T1000 (cell line): ENCODE measurements at places on chromosomes 12 and 14.

DNA sequence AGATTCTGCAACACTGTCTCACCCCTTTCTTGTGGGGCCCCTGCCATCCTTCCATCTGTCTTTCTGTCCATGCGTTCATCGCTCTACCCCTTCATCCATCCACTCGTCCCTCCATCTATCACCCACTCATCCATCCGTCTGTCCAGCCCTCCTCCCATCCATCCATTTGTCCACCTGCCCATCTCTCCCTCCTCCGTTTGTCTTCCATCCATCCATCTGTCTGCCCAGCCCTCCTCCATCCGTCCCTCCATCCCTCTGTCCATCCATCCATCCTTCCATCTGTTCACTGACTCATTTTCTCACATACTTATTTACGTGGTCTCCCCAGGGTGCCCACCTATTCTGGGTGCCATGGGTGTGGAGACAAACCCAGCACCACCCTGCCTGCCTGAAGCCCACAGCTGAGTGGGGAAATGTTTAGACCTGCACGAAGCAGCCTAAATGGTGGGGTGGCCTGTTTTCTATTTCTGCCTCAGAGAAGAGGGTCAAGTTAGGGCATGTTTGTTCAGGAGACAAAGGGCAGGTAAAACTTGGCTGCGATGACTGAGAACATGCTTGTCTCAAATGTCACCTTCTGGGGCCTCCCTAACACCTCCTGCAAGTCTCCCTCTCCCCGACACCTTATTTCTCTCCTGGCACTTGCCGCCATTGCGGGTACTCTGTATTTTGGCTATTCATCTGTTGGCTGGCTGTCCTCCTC lies 2.8 kb upstream of the SLC25A47 start:
- no peak for DNase-seq

DNA sequence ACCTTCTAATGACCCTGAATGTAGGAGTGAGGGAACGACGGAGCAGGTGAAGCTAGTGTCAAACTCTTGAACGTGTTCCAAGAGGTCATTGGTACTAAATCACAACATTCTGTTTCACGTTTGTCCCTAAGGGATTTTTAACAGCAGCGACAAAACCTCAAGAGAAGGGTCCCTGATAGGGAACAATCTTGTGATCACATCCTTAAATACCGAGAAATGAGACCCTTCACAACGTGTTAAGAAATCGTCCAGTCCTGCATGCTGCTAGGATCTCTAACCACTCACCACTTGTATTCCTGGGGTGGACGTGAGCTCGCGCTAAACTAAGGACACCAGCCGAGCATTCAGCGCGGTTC lies 134.1 kb upstream of the KRAS start:
- no peak for DNase-seq

DNA sequence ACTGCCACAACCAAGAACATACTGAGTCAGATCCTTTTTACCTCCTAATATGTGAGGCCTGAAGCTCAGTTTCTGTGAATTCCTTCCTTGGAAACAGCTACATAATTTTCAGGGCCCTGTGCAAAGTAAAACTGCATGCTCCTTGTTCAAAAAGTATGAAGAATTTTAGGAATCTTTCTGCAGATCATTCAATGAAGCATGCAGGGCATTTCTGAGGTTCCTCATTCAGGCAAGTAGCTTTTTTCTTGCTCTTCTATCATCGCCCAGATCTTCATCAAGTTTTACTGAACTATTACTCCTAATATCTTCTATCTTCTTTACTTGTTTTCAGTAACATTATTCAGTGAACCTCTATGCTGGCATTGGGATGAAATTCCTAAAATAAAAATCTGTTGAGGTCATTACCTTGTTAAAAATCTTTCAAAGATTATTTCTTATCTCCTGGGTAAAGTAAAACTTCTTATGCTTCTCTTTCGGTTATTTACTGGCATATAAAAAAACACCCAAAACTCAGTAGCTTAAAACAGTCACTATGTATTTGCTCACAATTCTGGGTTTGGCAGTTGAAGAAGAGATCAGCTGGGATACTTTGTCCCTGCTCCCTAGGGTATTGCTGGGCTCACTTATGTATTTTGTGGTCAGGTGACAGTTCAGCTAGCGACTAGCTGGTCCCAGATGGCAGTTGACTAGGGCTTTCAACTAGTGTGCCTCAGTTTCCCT lies 42.6 kb upstream of the KRR1 start:
- DNase-seq, result no peak

- no peak for DNase-seq
Measured at GRCh38 chr12:4562034-4562657, at the start of gene DYRK4. TSS of gene DYRK4 (plus strand) at chr12:4562208. CDS start at chr12:4562246, 38 bp downstream.

DNA sequence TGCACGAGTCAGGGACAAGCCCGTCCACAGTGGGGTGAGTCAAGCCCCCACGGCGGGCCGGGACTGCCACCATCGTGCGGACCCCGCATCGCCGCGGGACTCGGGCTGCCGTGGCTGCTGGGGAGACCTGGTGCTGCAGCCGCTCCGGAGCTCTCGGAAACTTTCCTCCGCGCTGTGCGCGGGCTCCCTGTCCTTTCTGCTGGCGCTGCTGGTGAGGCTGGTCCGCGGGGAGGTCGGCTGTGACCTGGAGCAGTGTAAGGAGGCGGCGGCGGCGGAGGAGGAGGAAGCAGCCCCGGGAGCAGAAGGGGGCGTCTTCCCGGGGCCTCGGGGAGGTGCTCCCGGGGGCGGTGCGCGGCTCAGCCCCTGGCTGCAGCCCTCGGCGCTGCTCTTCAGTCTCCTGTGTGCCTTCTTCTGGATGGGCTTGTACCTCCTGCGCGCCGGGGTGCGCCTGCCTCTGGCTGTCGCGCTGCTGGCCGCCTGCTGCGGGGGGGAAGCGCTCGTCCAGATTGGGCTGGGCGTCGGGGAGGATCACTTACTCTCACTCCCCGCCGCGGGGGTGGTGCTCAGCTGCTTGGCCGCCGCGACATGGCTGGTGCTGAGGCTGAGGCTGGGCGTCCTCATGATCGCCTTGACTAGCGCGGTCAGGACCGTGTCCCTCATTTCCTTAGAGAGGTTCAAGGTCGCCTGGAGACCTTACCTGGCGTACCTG lies 1.1 kb downstream of the PDE3A start:
- DNase-seq, result peak; percentile 71

DNA sequence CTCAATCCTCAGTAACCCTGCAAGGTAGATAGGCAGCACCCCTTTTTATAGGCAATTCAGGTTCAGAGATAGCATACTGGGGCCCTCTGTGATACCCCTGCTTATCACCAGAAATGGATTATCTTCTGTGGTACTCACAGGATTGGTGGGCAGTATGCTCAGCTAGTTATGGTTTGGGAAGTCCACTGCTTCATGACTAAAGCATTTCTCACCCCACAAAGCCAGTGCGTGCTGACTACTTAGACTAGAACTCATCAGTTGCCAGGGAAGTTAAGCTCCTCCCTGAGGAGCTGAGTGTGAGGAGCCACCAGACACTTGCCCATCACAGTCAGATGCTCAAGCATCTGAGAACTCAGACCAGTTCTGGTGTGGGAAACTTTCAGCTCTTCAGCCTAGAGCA lies 76.3 kb downstream of the SCAF11 start:
- DNase-seq, result peak; percentile 11
